ENCODE measurements at places on chromosomes 3 and 15.

DNA sequence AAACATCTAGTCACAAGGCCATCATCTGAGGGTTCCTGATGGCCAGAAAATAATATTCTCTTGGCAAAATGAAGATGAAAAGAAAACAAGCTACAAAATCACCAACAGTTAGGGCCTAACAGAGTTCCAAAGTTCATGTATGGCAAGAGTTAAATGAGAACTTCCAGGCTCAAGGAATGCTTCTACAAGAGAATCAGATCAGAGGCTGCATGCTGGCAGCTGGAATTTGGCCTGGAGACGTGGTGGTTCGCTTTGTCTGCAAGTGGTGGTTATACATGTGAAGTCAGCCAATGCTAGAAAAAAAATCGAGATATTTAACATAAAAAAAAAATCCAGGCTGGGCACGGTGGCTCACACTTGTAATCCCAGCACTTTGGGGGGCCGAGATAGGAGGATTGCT, 5.6 kb downstream of the SIAH2 start:
- DNase-seq: no peak

DNA sequence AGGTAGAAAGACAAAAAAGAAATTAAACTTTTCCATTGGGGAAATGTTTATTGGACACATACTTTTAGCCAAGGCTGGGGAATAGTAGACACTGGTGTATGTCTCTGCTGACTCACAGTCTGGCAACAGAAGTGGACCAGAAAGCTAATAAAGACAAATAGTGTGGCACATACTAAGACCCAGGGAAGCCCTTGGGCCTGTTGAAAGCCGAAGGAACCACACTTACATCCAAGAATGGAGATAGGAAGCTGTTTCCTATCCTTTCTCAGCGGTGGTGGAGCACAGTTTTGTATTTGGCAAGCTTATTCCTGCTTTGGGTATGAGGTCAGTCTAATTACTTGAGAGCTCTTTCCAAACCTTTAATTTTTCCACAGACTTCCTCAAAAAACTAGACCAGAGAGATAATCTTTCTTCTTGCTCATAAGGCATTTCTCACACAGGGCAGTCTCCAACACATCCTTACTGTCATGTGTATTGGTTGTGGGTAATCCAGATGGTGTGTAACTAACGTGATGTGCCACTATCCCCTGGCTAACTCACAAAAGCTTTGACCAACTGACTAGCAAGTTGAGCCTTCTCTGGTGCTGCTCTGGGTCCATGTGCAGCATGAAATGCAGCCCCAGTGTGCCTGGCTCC, 279.1 kb upstream of the IGF1R start:
- no peak for DNase-seq

- DNase-seq: peak; percentile 80
These were observed 242.6 kb upstream of the TOPAZ1 start for GRCh38 chr3:43998836-43999727.

- DNase-seq: peak; percentile 65
These were observed 61.2 kb downstream of the TSC22D2 start for GRCh38 chr3:150469031-150469930.

- no peak for DNase-seq
These were observed 159.2 kb downstream of the ZPLD1 start for GRCh38 chr3:102593812-102594602.

- DNase-seq: no peak
These were observed 38.4 kb upstream of the SLC25A36 start for GRCh38 chr3:140903196-140903595.

DNA sequence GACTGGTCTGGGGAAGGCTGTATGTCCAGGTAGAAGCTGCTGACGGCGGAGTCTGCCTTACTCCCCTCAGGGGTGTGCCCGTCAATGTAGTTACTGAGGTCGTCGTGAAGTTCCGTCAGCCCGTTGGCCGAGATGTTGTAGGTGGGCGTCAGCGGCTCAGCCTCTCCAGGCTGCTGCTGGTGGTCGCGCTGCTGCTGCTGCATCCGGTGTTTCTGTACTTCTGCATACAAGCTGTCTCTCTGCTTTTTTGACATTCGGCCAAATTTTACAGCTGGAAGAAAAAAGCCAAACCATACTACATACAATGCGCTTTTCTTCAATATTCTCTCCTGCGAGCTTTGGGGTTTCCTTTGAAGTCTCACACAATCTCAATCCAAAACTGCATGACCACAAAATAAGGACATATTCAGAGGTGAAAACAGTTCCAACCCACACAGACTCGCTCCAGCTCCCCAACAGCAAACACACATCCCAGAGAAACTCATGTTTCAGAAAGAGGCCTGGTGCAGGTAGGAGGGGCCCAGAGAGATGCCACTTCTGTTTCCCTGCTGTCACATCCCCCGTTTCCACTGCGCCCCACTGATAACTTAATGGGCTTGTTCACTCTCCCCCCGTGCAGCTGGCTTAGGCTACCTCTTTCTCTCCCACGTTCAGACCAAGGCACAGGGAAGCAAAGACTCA, 32.5 kb upstream of the ICE2 start:
- DNase-seq: no peak

DNA sequence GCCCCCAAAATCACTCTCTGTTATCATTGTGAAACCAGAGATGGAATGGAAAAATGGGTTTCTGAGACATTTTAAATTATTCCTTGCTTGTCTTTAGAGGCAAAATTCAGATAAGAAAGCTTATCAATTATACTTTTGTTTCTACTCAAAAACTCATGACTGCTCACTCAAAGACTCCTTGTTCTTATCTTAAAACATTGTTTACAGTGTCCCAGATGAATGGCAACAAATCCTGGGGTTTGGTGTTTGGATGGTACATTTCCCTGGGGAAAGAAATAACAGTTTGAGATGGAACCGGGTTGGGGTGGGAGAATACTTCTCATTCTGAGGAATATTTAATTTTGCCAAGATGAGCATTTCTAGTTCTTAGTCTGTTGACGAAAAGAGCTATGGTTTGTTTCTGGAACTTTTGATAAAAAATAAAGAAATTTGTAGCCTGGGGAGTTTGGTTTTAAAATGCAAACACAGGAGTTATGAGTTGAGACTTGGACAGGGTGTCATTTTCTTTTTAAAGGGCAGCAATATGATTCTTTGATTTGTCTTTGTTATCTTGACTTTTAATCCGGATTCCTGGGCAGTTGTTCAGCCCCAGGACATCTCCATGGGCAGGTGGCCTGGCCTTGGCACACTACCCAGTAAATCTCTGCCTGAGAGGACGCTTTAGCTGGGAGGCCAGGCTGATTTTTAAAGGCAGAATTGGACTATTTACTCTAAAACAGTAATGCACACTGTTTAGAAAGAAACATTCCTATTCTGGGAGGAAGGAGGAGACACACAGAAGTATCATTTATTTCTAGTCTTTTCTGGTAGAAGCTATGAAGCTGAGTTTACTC, 32.4 kb downstream of the BTD start:
- DNase-seq: no peak

GRCh38 chr3:120650311-120650710, 31.7 kb downstream of the HGD start:
- no peak for DNase-seq

DNA sequence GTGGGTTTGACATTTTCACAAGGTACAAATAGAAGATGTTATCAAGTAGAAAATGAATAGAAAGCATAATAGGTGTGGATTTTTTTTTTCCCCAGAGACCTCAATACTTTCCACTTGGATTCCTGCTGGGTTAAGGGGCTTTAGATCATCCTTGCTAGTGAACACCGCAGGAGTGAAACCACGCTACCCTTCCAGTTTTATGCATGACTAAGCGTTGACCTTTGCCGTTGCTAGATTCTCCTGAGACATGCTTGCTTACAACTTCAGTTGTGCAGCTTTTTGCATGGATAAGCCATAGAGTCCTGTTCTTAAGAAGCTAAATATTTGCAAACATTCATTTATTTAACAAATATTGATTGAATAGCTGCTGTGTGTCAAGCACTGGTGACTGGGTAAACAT, 299.7 kb upstream of the LMCD1 start:
- no peak for DNase-seq

Measured in lower leg skin (tissue), 4 donors.